Esophagus squamous epithelium (tissue), 5 donors: ENCODE measurements at places on chromosomes 3 and 15.

DNA sequence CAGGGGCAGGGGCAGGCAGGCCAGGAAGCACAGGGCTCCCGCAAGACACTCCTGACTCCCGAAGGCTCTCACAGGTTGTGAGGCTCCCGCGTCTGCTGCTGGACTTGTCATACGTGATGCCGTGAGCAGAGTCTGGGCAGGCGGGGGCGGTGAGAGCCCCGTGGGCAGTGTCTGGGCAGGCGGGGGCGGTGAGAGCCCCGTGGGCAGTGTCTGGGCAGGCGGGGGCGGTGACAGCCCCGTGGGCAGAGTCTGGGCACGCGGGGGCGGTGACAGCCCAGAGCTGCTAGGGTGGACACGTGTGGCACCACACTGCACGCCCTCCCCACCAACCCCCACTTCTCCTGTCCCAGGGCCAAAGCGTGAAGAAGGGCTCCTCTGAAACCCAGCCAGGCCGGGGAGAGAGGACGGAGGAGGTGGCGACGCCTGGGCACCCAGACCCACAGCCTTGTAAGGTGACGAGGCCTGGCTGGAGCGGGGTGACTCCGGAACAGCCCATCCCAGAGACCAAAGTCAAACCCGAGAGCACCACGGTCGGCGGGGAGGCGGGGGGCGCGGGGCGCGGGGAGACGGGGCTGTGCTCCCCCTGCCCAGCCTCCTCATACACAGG, 35.0 kb downstream of the TNK2 start:
- DNase-seq = no peak

DNA sequence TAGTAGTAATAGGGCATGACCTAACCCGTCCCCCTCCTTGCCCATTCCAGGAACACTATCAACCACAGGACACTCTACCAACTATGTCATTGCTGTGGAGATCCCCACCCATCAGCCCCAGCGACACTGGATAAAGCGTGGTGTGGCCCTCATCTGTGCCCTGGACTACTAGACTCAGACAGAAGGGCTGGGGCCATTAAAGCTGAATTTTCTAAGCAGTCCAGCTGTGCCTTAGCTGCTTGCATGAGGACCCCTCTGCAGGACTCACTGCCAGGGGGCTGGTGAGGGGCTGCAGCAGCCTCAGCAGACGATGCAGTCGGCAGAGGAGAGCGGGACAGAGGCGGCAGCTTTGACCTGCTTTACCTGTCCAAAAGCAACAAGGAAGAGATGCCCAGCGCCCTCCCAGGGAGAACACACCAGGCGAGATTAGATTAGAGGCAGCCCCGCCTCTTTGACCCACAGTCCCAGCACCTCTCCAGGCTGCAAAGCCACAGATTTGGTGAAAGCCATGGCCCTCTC, 44.6 kb downstream of the SEMA3G start:
- DNase-seq = no peak

GRCh38 chr3:35383719-35384555, 255.4 kb upstream of the ARPP21 start:
- DNase-seq = no peak

DNA sequence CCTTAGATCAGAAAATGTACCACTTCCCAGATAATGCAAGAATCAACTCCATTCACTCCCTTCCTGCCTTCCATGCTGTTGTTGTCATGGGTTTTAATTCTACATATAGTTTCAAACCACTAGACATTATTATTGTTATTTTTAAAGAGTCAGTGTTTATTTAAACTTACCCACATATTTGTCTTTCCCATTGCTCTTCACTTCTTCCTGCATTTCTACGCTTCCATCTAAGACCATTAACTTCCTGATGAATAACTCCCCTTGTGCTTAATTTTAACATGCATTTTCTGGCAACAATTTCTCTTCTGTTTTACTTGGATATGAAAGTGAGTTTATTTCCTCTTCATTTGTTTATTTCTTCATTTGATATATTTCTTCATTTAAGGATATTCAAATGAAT, 127.1 kb upstream of the FHIT start:
- DNase-seq = no peak

DNA sequence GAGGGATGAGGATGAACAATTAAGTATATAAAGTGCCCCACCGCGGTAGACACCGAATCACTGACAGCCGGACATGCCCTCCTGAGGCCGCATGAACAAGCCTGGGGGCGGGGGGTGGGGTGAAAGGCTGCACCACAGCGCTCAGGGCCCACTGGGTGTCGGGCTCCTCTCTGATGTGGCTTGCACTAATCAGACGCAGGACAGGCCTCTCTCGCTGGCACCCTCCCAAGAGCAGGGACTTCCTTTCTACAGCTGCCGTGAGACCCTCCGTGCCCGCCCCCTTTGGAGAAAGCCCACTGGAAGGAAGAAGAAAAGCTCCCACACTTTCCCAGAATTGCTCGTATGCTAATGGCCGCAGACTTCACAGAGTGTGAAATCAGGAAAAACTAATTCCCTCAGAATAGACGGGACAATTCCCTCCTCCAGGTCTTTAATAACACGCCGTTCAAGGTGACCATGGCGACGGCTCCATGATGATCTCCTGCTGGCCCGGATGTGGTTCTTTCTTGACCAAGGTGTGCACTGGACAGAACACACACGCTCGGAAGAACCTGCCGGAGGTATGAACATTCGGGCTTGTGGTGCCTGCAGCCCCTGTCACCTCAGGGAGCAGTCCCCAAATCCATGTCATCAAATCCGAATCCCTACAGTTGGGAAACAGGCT, 32.0 kb downstream of the IQSEC1 start:
- DNase-seq = no peak

DNA sequence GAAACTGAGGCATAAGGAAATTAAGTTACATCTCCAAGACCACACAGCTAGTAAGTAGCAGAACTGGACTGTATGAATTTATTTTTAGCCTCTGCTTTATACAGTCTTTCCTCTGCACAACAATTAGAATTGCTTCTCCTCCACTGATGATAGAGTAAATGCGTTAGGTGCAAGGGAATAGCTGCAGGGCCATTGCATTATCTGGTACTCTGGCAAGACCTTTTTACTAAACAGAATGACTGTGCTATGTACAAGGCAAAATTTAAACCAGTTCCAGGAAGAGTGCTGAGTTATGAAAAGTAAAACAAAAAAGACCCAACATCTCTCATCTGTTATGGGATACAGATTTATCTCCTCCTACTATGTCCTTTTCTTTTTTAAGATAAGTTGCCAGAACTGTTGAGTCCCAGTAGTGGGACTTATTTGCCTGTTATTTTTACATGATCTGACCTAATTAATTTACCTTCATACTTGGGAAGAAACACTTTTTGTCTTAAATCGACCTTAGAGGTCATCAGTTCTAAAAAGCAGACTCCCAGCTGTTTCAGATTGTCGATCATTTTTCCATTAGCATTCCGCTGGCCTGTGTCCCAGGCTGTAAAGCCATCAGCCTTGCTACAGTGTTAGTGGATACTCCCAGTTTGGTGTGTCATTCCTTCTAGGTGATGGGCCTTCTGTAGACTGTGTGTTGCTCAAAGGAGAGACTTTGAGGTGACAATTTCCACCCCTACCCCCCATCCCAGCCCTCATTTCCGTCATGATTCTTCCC, 147.5 kb upstream of the NUDT16 start:
- no peak for DNase-seq

DNA sequence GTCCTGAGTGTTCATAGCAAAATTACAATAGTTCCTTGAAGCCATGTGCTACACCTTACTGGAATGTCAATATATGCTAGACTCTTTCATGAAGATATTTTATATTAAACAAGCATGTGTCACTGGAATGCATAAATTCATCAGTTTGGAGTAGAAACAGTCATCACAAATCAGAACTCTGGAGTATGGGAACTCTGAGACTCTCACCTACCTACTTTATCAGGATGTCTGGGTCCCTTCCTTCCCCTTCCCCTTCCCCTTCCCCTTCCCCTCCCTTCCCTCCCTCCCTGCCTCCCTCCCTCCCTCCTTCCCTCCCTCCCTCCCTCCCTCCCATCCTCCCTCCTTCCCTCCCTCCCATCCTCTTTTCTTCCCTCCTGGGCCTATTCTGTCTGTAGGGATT, 144.7 kb upstream of the PEX5L start:
- no peak for DNase-seq

- no peak for DNase-seq
These were observed 109.9 kb downstream of the IQSEC1 start for GRCh38 chr3:12963231-12963896.

GRCh38 chr3:195767792-195768191, 43.9 kb downstream of the MUC4 start:
- no peak for DNase-seq

DNA sequence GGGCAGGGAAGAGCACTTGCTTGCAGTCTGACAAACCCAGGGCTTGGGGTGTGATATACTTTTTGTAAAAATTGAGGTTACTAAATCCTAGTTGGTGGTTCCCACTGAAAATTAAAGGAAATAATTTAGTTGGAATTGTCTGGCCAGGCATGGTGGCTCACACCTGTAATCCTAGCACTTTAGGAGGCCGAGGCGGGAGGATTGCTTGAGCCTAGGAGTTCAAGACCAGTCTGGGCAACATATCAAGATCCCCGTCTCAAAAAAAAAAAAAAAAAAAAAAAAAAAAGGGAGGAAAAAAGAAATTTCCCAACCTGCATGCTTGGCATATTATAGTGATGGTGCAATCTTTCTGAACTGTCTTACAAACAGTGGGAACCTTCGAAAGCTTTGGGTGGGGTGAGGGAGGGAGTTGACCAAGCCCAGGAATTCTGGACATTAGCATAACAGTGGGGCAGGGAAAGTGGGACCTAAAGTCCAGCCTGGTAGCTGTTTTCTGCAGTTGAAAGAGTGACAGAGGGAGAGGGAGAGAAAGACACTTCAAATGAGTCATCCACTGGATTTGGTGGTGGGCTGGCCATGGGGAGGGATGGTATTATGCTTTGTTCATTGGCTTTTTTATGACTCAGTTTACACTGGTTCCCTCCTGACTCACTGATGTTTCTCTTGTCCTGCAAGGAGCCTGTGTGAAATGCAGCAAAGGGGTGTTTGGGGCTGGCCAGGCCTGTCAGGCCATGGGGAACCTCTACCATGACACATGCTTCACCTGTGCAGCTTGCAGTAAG, 41.1 kb downstream of the LIMD1 start:
- DNase-seq = no peak

DNA sequence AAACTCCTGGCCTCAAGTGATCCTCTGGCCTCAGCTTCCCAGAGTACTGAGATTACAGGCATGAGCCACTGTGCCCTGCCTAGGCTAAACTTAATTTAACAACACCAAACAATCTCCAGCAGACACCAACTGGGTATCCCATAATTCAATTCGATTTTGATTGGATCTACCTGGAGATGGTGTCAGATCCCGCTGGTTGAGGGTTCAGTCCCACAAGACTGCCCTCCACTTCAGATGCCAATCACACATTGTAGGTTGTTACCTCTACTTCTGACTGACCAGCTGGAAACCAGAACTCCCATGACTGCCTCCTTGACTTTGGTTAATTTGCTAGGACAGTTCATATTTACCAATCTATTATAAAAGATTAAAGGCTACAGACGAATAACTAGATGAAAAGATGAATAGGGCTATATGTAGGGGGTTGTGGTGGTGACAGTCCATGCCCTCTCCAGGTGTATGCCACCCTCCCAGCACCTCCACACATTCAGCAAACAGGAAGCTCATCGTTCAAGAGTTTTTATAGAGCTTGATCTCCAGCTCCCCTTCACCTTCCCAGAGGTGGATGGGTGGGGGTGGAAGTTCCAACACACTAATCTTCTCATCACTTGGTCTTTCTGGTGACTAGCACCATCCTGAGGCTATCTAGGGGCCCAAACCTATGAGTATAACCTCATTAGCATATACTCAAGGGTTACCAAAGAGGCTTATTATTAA, 9.3 kb downstream of the B2M start:
- DNase-seq = no peak

GRCh38 chr15:51687565-51687964, 6.3 kb downstream of the SCG3 start:
- DNase-seq = no peak

DNA sequence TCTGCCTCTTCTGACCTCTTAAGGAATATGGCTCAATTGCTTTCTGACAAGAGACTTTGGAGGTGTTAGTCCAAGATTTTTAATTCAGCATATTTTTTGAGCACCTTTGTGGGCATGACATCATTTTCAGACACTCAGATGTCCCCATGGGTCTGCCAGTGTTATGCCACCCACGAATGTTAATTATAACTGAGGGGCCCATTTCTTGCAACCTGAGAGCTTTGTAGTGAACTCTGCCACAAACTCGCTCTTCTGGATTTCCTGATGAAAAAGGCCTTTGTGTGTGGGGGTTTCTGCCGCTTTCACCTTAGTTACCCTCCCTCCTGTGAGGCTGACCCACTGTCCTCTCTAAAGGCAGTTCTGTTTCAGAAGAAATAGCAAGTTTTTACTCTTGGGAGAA, 64.5 kb upstream of the CCR4 start:
- DNase-seq = no peak

- DNase-seq = no peak
These were observed 84.9 kb upstream of the NEO1 start for GRCh38 chr15:72967397-72967796.

GRCh38 chr3:10189557-10190354, 25.0 kb downstream of the IRAK2 start:
- peak; percentile 38 for DNase-seq

DNA sequence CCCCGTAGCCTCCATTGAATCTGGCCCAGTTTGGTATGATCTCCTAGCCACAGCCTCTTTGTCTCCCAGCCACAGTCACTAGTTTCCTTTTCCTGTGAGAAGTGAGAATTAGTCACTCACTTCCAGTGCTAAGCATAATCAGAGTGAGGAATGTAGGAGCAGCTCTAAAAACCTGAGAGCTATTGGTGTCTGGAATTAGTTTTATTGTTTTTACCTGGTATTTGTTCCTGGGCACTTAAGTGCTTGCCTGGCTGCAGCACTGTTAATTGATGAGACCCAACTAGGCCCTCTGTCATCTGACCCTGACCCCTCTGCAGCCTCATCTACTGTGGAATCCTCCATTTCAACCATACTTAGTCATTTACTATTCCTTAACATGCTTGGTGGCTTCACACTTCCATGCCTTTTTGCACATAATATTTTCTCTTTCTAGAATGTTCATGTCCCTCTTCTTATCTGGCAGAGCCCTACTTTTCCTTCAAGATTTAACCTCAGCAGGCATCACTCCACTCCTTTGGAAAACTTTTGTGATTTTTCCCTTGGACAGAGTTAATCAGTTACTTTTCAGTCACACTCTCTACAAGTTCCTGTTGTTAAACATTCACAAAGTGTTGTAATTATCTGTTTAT, 48.8 kb downstream of the PDE8A start:
- DNase-seq = no peak

GRCh38 chr15:52139599-52140462, 27.3 kb upstream of the BCL2L10 start:
- no peak for DNase-seq

DNA sequence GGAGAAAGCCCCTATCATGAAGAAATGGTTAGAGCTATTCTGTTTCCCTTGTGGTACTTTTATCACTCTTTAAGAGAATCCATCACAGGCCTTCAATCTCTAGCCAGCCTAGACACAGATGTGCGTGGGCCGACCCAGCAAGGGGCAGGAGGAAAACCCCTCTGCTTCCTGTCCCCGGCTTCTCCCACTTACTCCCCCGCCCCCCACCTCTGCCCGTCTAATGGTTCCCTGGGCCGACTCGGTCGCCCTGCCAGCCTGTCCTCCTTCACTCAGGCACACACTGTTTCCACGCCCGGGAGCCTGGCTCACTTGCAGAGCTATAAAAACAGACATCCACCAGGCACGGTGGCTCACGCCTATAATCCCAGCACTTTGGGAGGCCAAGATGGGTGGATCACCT, 58.3 kb upstream of the TFRC start:
- DNase-seq = no peak
